ENCODE measurements at places on chromosomes 6 and 20.

GRCh38 chr6:156883497-156884252 lies 106.5 kb downstream of the ARID1B start:
- DNase-seq, result no peak

DNA sequence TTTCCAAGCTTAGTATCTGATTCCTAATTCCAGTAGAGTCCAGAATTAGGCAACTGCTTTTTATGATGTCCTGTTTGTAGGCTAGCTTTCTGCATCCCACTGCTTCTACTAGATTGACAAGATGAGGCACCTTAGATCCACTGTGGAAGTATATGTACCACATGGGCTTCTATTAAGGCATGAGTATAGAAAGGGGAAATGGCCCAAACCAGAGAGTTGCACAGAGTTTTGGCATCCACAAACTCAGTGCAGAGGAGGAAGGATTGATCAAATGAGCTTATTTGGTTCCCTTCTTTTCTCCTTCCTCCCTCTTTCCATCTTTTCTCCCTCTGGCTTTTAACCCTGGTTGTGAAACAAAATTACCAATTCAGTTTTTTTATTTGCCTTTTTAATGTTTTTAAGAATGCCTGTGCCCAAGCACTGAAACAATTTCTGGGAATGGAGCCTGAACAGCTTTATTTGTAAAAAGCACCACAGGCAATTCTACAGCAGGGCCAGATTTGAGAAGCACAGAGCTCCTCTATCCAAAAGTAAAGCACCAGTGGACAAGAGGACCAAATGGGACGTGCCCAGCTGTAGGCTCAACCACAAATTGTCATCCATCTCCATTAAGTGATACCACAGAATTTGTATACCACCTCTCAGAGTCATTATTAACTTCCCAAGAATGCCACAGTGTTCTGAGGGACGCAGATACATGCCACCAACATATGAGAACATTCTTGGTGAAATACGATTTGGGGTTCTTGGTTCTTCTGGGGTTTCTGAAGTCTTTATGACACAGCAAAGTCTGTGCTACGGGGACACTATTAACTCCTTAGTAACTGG lies 969.1 kb downstream of the KIF16B start:
- DNase-seq, result no peak

GRCh38 chr6:150144294-150144868 lies 1.5 kb downstream of the PPP1R14C start:
- DNase-seq, result no peak

DNA sequence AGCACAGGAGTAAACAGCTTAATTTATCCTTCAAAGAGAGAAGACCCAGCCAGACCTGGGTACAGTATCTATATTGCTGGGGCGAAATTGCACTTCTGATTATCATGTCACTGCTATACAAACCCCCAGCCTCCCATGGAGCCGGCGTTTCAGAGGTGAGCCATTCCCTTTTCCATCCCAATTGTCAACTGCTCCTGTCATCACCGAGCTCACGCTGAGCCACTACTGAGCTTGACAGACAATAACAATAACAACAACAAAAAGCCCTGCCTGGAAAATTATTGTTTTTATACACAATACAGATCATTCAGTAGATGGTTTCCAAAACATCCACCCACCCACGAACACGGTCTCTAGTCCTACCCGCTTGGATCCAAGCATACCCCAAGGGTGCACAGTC lies 129.0 kb upstream of the JARID2 start:
- DNase-seq, result no peak

DNA sequence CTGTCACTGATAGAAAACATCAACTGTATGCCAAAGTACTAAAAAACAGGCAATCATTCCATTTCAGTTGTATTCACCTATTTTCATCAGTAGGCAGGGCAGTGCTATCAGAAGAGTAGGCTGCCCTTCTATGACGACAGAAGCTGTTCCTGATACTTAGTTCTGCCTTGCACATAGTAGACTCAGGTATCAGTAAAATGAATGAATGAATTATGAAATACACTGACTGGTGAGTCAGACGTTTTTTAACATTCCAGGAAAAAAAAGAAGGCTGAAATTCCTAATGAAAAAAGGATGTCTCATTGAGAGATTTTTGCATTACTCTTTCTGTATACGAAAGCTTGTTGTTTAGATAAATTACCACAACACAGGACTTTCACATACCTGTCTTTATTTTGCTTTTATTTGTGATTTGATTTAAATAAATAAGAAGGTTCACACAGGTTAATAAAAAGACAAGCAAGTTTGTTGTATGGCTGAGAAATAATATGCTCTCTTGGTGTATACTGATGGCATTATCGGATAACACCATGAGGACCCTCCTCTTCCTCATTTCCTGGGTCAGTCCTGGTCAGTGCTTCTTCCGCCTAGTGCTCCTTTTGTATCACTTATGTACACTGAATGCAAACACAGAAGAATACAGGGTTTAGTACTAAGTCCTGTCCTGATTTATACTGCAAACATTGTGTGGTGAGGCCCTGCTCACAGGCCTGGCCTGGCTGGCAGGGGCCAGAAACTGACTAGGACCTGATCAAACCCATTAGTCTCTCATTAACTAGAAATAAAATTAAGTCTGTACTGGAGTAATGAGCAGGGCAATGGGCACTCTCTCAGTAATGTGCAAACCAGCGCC lies 39.4 kb upstream of the SPDEF start:
- DNase-seq, result no peak

DNA sequence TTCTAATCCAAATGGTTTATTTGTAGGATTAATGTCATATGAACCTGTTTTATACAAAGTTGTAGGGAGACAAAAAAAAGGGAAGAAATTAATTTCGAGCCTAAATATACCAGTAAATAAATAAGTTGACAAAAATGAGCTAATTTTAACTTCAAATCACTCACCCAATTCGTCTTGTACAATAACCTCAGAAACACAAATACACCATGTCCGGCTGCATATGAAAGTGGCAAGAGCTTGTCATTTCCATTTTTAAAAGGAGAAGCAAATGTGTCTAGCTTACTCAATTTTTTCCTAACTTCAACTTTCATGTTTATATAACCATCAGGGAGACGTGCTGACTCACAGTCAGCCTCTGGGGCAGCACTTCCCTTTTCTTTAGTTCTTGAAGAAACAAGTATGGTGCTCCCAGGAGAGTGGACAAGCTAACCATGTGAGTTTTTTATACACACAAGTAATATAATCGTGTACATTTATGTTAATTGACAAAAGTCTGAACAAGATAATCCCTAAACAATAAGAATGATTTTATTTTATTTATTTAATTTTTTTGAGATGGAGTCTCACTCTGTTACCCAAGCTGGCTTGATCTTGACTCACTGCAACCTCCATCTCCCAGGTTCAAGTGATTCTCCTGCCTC lies 55.5 kb upstream of the SGK1 start:
- DNase-seq, result no peak

DNA sequence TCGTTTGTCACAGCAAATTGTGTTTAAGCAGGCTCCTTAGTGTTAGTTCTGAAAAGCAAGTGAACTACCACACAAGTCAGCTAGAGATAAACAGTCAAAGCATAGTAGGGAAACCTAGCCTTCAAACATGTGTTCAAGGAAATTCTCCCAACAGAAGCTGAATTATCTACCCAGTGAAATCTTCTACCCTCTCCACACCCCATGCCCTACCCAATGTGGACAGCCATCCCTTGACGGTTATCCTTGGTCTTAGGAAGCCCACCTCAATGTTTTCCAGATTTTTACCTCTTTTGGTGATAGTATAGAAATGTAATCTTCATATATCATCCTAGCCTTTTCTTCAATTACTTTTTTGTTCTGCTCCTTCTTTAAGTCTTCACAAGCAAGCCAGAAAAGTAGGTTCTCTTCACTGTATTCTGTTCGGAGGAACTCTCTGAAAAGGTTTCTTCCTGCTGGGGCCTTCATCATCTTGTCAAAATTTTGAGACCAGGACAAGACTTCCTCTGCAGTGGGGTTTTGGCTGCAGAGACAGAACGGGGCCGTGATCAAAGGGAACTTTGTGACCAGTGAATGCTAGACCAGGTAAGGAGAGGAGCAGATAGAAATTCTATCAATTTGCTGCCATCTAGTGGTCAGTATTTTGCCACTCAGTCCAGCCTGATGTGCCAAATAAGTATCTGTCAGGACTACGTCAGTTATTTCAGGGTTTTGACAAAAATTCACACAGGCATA lies 21.6 kb upstream of the MTRF1L start:
- peak; percentile 32 for DNase-seq

DNA sequence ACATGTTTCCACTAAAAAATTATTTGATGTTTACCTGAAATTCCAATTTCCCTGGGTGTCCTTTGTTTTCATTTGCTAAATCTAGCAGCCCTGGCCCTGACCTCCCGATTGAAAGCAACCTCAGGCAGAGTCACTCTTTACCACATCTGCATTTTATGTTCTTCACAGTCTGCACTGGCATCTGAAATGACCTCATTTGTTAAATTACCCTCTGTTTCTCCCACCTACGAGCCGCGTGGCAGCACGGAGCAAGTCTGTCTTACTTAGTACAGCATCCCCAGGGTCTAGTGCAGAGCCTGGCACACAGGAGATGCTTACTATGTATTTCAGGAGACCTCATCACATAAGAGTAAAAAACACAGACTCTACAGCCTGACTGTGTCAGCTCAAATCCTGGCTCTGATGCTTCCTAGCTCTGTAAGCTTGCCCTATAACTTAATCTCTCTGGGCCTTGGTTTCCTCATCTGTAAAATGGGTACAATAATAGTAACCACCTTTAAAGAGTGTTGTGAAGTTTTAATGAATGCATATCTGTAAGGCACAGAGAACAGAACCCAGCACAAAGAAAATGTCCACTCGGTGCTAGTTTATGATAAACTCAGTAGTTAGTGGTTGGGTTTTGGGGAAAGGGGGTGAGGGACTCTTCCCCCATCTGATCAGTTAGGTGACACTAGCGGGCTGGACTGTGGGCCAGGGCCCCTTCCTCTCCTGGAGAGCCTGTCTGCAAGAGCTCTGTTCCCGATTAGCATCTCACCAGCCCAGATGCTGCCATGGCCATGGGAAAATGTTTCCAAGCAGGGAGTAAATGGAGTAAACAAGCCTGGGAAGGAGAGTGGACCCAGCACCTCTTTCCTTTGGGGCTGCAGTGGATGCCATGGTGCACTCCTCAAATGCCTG lies 88.2 kb downstream of the PREX1 start:
- no peak for DNase-seq

Measured in T-helper 1 cell (primary cell).